ENCODE measurements at places on chromosomes 5 and 9. TPM values are rescaled to one million over a fixed set of nuclear protein-coding genes. Genes with fewer than 3 reads are reported as not detected.

- no peak for DNase-seq
Observed at GRCh38 chr5:135076801-135077200, 42.8 kb upstream of the PITX1 start.

GRCh38 chr9:20289423-20290010 lies 332.8 kb downstream of the MLLT3 start:
- DNase-seq = no peak

INSL4 gene
- not detected for total RNA-seq

CCL28 gene
- 3.6 TPM for total RNA-seq

GRCh38 chr9:97905228-97905627 lies 17.1 kb downstream of the TRMO start:
- no peak for DNase-seq

DNA sequence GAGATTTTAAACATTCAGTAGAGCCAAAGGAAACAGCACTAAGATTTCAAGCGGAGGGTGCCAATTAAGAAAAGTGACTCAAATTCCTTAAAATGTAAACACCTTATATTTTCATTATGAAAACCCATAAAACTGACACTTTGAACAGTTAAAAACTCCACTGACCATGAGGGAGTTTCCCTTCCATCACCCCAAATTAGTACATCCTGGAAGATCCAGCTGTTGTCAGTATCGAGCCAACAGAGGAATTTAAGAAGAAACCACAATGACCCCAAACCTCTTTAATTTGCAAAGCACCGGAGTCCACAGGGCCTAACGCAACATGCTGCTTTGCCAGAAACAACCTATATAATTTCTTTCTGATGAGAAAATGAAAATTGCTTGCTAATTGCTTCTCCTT lies 41.3 kb downstream of the ROR2 start:
- no peak for DNase-seq

GRCh38 chr9:37918665-37919170 lies 14.8 kb upstream of the SLC25A51 start:
- DNase-seq = no peak

PCDHGC5 gene
- total RNA-seq = 0.87 TPM

DNA sequence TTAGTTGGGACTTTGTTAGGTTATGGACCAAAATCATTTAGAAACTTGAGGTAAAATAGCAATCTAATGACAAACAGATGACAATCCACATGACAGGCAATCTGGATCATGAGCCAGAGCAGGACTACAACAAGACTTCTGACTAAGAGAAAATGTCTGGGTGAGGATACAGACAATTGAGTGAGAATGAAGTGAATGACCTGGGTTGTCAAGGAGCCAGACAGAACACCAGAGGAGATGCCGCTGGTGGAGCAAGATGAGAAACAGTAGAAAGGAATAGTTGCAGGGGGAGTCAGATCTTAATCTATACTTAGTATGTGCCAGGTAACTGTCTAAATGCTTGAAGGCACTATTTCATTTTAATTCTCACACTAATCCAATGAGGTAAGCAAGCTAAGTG lies 277.8 kb downstream of the PRELID2 start:
- DNase-seq = no peak

DDX4 gene
- total RNA-seq = not detected

PCDH12 gene
- not detected for total RNA-seq

CBY3 gene
- not detected for total RNA-seq

IL3 gene
- not detected for total RNA-seq

- no peak for DNase-seq
Observed at GRCh38 chr9:136260936-136261472, 15.4 kb upstream of the QSOX2 start.

PDZD2 gene
- 0.13 TPM for total RNA-seq

DNA sequence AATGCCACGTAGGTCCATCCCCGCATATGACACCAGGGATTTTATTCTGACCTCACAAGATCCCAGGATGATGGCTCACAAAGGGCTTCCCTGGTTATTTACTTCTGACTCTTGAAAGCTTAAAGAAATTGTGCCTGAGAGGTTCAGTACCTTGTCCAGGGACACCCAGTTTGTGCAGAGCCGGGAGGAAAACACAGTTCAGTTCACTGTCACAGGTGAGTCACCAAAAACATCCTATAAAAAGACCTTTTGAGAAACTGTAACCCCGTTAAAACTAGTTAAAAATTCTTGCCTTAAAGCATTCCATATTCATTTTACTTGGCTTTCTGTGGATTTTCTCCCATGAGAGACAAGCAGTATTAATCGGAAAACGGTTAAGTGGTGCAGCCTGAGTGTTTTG lies 56.6 kb downstream of the ZNF510 start:
- DNase-seq = no peak

Data from GM12878 (cell line).